ENCODE measurements at places on chromosomes 13 and 19. TPM values are rescaled to one million over a fixed set of nuclear protein-coding genes. Genes with fewer than 3 reads are reported as not detected.
A peak's percentile ranks its signal among the peaks of the same experiment; 100 is the strongest.

PMIS2 gene
- total RNA-seq: not detected

BRCA2 gene
- 0.49 TPM for total RNA-seq

NKPD1 gene
- 52.1 TPM for total RNA-seq

GARIN5A gene
- 2.9 TPM for total RNA-seq

TNFSF13B gene
- total RNA-seq: 0.46 TPM

PPM1N gene
- 4.7 TPM for total RNA-seq

KRTDAP gene
- total RNA-seq: 17,439 TPM

- no peak for DNase-seq
Measured at GRCh38 chr19:51002089-51002532, 707 bp upstream of the KLK8 start.

DNA sequence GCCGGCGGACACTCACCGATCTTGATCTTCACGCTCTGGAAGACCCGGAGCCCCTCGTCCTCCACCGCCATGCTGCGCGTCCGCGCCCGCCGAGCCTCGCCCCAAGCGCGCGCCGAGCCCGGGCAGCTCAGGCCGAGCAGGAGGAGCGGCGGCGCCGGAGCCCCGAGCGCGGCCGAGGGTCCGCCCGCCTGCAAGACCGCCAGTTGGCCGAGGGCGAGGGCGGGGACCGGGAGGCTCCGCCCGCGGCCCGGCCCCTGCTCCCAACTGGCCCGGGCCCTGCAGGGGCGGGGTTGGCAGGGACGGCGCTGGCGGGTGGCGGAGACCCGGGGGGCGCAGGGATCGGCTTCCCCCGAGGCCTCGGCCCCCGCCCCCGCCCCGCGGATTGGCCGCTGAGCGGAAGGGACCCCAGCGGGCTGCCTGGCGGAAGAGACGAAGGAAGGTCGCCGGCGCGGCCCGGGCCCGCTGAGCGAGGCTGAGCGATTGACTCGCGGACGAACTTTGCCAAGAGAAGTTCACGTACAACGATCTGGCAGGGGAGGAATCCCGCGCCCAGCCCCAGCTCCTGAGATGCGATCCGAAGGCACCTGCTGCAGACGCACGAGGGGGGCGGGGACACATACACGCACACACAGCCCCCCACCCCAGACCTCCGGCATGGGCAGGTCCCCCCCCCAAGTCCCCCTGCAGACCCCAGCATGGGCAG, at the start of gene RASA3:
RASA3 (minus strand) TSS at position 205 of the 703 bp plus-strand sequence; CDS start at position 71, 134 bp downstream.
- peak; percentile 91 for DNase-seq

DNA sequence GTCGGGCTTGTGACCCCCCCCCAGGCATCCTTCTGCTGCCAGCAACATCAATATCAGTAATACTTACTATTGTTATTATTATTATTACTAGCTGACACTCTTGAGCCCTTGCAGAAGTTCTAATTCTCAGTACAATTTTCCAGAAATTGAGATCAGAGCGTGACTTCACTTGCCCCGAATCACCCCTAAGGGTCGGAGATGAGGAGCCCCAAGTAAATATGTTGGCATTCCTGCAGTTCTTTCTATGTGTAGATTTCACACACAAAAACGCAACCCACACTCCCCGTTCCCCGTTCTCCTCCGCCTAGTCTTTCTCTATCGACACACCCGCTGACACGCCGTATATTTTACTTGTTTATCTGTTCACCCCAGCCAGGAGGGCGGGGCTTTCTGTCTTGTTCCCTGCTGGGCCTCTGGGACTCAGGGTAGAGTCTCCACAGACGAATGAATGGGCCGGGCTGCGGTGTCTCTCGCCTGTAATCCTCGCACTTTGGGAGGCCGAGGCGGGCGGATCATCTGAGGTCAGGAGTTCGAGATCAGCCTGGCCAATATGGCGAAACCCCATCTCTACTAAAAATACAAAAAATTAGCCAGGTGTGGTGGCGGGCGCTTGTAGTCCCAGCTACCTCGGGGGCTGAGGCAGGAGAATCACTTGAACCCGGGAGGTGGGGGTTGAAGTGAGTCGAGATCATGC, 14.7 kb downstream of the TLE5 start:
- DNase-seq: peak; percentile 94

DNA sequence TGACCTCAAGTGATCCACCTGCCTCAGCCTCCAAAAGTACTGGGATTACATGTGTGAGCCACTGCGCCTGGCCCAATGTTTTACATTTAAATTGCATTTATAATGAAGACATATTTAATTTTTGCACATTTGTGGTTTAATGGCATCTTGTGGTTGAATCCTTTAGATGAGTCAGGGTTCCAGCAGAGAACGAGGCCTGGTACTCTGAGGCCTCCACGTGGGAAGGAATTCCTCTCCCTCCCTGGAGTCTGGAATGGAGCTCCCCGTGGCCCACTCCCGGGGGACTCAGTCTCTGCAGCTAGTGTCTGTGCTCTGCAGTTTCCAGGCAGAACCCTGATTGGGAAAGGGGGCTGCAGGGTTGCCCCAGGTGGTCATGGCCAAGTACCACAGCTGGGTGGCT, 24.2 kb downstream of the ZFR2 start:
- DNase-seq: no peak

DNA sequence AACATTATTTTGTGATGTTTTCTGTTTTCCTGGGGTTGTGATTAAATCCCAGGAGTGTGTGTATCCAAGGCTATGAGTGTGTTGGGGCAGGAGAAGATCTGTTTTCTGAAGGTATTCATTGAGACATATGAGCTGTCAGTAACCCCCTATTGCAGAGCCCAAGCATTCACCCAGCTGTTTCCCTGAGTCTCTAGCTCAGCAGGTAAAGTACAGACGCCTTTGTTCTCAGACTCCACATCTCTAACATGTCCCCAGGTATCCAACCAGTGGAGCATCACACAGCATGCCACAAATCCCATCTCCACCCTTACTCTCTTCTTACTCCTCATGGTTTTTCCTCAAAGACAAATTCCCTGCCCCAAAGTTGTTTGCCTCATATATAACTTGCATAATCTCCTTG, 213.6 kb downstream of the PCDH20 start:
- DNase-seq: no peak

GRCh38 chr13:99687723-99688397, 186.6 kb downstream of the TM9SF2 start:
- no peak for DNase-seq

DNA sequence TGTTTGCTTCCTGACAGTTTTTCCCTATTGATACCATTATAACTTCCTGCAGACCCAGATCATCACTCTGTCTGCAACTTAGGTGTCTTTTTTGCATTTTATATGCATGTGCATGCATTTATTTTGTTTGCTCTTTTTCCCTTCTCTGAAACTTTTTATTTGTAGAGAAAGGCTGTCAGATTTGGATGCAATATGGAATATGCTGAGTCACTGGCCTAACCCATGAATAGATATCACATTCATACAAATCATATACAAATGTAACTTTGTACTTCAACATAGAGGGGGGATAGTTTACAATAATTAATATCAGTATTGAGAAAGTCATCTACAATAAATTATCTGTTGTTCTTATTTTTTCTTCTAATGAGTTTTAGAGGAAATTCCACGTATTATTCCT, 1465.0 kb downstream of the EFNB2 start:
- DNase-seq: no peak

- DNase-seq: no peak
Measured at GRCh38 chr19:45496349-45496953, 396 bp downstream of the RTN2 start.

DNA sequence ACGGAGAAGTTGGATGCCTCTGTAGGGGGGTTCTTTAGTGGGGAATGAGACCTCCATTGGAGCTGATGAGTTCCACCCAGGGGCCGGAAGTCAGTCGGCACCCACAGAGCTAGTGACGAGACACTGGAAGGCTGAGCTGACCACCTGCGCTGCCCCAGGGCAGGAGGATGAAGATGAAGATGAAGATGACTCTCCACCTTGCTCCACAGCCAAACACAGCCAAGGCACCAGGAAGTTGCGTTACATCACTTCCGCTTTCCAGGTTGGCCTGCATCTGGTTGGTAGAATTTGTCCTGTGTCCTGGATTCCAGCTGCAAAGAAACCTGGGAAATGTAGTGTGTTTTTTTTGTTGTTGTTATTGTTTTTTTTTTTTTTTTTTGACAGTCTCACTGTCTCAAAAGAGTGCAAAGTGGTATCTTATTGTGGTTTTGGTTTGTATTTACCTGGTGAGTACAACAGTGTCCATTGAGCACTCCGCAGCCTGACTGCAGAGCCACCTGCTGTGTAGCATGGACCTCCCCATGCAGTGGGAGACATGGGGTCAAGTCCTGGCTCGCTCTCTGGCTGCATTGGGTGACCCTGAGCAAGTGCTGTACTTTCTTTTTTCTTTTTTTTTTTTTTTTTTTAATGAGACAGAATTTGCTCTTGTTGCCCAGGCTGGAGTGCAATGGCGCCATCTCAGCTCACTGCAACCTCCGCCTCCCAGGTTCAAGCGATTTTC, 1.9 kb downstream of the TBC1D17 start:
- no peak for DNase-seq

- DNase-seq: peak; percentile 64
Measured at GRCh38 chr19:43526884-43527859, at the start of gene ETHE1. ETHE1 (minus strand) TSS chr19:43527201; CDS start chr19:43527177, 24 bp downstream.

- no peak for DNase-seq
Measured at GRCh38 chr19:53078668-53079067, 24.6 kb downstream of the ZNF160 start.

GRCh38 chr13:77896977-77897376, 21.7 kb downstream of the EDNRB start:
- DNase-seq: no peak

GRCh38 chr19:4502282-4503131, 15.8 kb downstream of the PLIN4 start:
- no peak for DNase-seq

DNA sequence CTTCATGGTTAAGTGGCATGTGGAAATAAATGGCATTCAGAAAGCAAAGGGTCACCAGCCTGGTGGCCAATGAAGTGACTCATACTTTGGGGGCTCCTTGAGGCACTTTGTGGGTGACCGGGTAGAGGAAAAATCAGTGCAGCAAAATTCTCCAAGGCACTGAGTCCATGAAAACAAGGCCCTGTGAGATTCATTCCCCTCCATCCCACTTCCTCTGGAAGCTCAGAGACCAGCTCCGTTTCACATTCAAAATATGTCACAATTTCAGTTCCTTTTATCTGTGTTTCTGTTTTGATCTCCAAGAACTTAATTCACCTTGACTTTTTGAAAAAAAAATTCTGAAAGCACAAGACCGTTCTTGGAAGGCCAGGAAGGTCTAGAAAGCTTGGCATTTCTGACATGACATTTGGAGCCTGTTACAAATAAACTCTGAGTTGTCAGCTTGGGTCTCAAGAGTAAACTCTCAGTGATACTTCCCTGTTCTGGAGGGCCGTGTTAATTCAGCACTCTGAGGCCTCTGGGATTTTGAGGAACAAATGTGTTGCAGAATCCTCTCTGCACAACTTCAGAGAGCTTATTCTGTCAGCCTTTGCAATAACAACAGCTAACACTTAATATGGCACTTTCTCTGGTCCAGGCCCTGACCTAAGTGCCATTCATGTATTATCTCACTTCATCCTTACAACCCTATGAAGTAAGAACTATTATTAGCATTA, 6.8 kb downstream of the CYSLTR2 start:
- no peak for DNase-seq

DNA sequence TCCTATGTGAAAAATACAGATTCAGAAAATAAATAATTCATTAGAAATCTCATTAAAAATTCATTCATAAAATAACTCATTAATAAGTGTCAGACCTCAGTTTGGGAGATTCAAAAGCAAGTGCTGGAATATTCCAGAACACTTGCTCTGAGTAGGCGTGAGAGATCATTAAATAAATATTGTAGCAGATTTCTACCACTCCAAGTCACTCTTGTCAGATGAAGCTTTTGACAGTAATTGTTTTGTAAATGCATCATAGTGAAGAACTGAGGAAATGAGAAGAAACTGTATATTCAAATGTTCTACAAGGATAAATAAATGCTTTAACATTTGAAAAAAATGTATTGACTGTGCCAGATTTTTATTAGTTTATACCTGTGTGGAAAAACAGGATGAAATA, 1228.1 kb downstream of the SLITRK1 start:
- no peak for DNase-seq

DNA sequence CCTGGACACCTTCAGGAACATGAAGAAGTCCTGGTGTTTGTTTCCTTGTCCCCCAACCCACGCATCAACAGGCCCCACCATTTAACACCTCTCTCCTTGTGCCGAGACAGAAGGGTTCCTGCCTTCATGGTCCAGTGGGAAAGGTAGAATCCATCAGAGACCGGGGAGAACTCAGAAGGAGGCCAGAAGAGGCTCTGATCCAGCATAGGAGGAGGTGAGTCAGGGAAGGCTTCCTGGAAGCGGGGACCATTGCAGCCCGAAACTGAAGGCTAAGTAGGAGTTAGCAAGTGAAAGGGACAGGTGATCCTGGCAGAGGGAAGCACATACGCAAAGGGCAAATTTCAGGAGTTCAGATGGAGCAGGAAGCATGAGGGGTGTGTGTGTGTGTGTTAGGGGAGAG, 484 bp downstream of the ICAM3 start:
- no peak for DNase-seq

DNA sequence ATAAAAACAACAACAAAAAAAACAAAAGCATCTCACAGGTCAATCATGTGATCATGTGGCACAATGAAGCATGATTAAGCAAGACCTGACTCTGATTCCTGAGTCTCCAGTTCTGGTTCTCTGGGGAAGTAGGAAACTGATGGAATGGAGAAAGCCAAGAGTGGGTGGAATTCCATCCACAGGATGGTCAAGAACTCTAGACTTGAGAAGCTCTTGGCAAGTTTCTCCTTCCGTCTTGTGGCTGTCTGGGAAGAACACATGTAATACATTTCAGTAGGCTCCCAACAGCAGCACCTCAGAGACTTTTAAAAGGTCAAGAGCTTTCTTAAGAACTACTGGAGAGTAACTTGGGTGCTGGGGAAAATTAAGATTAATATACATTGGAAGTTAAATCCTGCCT, 78.6 kb upstream of the TSHZ3 start:
- no peak for DNase-seq

DNA sequence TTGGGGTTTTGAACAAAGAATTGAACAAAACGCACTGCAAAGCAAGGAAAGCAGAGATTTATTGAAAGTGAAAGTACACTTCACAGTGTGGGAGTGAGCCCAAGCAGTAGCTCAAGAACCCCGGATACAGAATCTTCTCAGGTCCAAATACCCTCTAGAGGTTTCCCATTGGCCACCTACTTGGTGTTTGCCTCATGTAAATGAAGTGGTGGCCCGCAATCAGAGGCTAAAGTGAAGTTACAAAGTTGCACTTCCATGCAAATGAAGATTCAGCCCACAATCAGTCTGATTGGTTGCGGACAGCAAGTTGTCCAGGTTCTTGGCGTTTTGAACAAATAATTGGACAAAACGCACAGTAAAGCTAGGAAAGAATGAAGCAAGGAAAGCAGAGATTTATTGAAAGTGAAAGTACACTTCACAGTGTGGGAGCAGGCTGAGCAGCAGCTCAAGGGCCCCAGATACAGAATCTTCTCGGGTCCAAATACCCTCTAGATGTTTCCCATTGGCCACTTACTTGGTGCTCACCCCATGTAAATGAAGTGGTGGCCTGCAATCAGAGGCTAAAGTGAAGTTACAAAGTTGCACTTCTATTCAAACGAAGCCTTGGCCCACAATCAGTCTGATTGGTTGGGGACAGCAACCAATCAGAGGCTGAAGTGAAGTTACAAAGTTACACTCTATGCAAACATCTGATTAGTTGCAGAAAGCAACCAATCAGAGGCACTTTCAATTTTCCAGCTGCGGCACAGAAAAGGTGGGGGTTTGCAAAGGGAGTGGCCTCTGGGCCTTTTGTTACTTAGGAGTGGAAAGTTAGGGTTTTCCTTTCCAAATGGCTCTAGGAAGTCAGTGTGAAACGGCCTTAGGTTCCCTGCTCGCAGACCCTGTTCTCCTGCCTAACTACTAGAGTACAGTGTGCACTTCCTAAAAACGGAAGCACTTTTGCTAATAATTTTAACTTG, 4.8 kb upstream of the TM9SF2 start:
- peak; percentile 93 for DNase-seq

- no peak for DNase-seq
Measured at GRCh38 chr13:103876571-103876970, 810.4 kb upstream of the SLC10A2 start.

All from lower leg skin (tissue), 4 donors.